ENCODE measurements at places on chromosomes 1 and 21.

GRCh38 chr1:227541129-227541528, 22.2 kb upstream of the ZNF678 start:
- DNase-seq = no peak

DNA sequence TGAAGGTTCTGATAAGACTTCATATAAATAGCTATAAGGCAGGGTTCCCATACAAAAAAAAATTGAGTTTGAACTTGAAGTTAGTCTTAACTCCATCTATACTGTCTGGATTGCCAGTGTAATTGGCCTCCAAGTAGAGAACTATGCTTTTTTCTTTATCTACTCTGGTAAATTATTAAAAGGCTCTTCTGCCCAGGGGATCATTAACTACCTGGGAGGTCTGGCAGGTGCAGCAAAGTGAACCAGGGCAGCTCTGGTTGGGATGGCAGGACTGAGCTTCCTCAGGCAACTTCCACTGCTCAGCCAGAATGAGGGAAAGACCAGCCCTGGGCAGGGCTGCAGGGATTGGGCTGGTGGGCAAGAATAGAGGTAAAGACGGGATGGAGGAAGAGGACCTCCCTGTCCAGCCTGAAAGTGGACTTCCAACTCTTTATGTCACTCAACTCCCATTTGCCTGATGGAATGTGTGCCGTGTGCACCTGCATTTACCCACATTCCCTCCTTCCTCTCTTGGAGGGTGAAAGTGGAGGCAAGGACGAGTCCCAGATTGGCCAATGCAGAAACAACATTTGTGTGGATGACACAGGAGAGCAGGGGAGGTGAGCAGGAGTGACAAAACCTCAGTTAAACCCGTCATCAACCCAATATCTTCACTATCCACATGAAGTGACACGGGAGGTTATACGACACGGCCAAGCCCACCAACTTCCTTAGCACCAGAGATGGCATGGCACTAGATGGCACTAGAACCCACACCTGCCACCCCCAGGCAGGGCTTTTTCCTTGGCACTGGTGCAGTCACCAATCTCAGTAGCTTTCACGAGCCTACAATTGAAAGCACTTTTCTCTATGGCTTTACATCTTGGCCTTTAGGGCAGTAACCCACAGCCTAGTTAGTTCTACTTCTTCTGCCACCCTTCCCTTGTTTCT, 25.2 kb downstream of the CCN1 start:
- DNase-seq = peak; percentile 28

DNA sequence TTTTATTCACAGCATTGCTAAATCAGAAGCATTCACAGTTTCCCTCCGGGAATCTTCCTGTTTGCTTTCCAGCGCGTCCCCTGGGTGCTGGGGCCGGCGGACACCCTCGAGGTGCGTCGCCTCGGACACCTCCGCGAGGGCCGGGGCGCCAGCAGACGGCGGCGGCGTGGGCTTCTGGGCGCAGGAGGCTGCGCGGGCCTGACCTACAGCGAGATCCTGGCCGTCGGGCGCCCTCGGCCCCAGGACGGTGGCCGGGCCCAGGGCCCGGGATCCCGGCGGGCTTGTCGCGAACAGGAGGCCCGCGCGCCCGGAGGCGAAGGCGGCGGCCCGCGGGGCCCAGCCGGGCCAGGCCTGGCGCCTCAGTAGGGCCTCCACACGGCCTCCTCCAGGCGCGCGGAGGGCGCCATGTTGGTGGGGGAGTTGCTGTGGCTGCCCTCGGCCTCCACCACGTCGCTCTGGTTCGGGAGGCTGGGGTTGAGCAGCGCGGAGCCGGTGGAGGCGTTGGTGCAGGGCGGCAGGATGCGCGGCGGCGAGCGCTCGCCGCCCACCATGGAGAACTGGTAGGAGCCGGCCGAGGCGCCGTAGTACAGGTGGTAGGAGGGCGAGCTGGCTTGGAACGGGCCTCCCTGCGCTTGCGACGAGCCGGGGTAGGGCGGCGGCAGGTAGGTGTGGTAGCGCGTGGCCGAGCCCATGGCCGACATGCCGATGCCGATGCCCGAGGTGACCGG, 123.1 kb downstream of the CLIC6 start:
- DNase-seq = no peak

- no peak for DNase-seq
Measured at GRCh38 chr1:176244851-176245250, 37.8 kb upstream of the COP1 start.

DNA sequence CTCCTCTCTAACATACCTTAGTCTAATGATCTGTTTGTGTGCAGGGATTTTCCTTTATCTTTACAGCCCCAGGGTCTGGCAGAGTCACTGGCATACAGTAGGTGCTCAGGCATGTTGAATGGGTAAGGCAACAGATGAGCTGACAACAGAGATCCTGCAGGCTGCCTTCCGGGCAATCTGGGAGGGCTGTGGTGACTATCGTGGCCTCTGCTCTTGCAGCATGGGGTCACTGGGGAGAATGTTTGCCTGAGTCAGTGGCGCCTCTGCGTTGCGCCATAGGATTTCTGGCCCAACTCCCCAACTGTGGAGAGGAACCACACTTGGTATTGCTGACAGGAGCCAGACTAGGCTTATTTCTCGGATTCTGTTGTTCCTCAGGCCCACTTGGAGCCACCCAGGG, 93.8 kb downstream of the LAMC2 start:
- DNase-seq = peak; percentile 79

DNA sequence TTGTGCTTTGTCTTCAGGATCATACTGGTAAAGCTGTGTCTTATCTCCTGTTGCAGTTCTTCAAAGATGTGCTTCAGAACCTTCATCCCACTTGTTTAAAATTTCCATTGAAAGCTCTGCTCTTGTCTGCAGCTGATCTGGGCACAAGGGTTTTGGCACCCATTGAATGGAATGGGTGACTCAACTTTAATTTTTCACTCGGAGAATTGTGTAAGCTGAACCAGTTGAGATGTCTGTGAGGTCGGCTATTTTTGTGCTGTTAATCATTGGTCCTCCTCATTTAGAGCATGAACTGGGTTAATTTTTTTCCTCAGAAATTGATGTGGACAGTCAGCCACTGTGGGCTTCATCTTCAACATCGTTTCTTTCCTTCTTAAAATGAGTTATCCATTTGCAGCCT, 252.1 kb downstream of the TM2D1 start:
- no peak for DNase-seq

DNA sequence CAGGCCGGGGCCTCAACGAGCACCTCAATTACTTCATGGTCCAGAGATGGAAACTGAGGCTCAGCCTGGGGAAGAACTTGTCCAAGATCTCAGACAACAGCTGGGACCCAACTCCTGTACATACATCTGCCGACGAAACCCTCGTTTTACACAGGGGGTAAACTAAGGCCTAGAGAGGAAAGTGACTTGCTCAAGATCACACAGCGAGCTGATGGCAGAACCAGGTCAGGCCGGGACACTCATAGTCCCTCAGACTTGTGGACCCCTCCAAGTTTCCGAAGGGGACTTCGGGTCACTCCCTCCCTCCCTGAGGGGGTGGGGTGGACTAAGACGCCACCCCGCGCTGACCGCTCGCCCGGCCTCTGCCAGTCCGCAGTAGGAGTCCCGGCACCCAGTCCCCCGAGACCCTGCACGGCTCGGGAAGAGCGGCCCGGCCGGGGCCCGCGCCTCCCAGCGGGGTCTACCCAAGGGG, 430 bp downstream of the WASF2 start:
- DNase-seq = peak; percentile 16

DNA sequence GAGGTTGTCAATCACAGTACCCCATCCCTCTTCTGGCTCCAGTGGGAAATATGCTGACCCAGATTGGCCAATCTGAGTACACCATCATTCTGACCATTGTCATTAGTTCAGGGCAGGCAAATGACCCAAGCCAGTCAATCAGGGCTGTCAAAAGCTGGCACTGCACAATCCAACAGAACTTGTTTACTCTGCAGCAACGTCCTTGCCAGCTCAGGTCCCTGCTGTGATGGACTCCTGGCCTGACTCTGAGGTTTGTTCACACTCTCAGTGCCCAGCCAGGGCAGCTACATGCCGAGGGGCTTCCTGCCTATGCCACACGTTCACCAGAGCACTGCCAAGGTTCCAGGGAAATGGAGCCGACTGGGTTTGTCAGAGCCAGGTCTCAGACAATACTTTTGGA, 14.7 kb upstream of the OVAAL start:
- DNase-seq = no peak

DNA sequence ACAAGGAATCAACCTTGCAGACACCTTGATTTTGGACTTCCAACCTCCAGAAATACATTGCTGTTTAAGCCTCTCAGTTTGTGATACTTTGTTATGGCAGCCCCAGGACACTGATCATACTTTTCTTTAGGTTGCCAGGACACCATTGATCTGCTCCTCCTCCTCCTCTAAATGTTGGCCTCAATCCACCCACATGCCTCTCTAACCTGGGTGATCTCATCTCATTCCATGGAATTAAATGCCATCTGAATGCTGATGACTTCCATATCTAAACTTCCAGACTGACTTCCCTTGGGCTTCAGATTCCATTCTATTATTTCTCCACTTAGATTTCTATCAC, 7.4 kb upstream of the PPP1R15B start:
- DNase-seq = peak; percentile 75

- DNase-seq = no peak
Measured at GRCh38 chr21:15742052-15742670, 12.4 kb downstream of the USP25 start.

DNA sequence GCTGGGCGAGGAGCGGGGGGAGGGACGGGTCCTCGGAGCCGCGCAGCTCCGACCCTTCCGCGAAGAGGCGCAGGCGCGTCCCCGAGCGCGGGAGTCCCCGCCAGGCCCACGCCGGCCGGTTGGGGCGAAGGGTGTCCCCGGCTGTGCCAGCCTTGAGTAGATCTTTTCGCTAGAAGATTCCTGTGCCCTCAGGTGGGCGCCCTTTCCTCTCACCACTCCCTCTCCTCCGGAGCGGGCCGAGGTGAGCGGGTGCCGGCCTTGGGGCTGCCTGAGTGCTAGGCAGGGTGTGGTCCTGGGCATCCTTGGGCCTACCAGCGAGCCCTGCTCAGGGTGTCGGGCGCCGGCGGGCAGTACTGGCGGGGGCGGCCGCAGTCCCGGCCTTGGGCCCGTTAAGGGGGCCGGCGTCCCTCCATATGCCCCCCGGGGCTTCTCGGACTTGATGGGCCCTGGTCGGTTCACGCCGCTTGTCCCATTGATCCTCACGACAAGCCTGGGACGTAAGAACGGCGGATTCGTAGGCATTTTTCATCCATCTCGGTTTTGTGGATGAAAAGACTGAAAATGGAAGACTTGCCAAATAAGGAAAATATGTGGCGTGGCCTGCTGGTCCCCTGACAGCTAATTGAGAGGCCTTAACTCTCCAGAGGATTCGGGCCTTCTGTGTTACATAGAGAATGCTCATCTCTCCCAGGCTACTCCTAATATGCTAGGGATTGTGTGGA, 712 bp downstream of the DEGS1 start:
- peak; percentile 91 for DNase-seq

GRCh38 chr1:184027826-184028695, 9.5 kb downstream of the COLGALT2 start:
- DNase-seq = peak; percentile 40

DNA sequence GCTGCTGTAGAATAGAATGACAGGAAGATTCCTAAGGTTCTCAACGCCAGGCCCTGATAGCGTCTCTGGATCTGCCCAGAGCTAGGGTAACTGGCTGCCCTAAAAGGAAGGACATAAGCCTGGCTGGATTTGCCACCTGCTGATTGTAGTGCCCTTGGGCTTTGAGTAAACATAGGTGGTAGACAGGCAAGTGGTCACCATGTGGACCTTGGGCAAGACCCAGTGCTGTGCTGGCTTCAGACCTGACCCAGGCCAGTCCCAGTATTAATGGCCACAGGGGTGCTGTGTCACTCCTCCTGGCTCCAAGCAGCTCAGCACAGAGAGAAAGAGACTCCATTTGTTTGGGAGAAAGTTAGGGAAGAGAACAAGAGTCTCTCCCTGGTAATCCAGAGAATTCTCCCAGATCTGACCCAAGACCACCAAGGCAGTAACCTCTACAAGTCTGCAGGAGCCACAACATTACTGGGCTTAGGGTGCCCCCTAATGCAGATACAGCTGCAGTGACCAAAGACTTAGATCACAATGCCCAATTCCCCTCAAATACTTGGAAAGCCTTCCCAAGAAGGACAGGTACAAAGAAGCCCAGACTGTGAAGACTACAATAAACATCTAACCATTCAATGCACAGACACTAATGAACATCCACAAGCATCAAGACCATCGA, 44.5 kb downstream of the PHTF1 start:
- no peak for DNase-seq

GRCh38 chr1:229864686-229865230, 202.3 kb upstream of the GALNT2 start:
- DNase-seq = no peak

GRCh38 chr1:214351551-214352277, 70.8 kb downstream of the SMYD2 start:
- DNase-seq = no peak

DNA sequence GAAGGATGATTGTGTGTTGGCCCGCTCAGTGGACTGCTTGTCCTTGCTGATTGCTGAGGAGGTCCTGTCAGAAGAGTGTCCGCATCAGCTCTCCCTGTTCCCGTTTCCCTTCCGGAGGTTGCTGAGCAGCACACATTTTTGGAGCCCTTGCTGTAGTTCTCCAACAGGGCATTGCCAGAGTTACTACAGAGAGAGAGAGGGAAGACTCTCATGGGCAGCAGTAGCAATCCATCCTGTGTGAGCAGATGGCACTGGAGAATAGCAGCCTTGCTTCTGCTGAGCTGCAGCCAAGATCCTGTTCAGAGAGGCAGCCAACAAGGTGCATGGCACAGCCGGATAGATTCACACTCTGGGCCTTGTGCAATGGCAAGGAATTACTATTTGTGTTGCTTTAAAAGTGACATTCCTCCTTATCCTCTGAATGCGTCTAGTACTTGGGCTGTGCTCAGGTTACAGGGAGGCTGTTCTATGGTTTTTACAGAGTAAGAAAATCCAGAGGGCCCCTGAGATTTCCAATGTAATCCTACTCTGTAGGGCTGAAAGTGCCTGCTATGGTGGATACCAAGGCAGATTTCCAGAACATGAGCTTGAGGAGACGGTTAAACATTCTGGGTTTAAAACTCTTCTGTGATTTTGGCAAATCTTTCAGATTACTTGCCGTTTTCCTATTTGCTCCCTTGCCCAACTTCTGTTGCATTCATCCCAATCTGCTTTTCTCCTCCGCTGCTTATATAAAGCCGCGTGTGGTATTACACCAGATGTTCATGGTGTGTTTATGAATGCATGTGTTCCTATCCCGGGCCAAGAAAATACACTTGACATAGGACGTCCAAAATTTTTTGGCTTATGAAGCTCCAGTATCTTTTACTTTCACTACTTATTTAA, 27.4 kb downstream of the AK4 start:
- peak; percentile 29 for DNase-seq

Measured in fibroblast of skin of scalp (primary cell).